ENCODE measurements at places on chromosomes 12 and 14.

DNA sequence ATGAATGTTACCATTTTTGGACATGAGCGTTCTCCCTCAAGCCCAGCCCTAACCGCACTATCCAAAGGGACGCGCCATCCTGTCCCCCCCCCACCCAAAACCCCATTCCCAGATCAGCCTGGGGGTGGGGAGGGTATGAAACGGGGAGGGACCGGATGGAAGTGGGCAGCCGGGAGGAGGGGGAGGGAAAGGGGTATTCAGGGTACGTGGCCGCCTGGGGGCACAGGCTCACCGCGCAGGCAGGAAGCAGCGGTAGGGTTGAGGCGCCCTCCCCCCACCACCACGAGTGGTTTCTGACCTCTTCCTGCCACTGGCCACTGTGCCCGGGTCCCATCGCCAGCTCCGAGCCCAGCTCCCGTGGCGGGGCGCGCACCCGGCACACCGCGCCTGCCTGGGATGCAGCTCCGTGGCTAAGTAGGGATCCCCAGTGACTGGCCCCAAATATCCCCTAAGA, 1.4 kb downstream of the ACTN1 start:
- H3K4me3 ChIP-seq: peak overlapping the region; percentile 85
- no peaks in the 10 kb centered on the region for H3K27me3 ChIP-seq
- peaks cover 30% of the 10 kb centered on the region for H3K36me3 ChIP-seq
- H3K4me1 ChIP-seq: peaks cover 18% of the 10 kb centered on the region
- peak overlapping the region; percentile 81 for H3K27ac ChIP-seq
- peak; percentile 26 for DNase-seq

DNA sequence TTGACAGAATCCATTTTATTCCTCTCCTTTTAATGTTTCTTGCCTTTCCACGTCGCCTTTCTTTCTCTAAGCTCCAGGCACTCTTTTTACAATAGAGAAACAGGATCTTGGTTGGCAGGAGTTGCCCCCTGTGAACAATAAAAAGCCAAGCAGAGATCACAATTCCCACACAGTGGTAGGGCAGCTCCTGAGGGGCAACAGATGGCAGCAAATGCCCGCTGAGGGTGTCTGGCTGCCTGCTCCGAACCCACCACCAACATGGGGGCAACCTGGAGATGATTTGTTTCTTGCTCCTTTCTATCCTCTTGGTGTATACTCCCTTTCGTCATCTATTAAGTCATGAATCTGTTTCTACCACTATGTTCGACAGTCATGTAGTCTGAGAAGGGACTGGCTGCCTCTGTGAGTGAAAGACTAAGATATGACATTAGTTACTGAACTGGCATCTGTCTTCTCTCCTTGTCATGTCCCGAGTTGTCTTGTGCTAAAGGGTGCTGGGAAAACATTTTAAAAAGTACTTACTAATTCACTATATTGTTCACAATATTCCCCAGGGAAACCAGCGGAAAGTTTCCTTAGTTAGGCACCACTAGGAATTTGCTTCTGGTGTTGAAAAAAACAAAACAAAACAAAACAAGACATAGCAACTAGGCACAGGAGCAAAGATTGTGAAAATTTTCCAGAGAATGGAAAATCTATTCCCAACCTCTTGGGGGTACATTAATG, 170.1 kb downstream of the STXBP6 start:
- no peak overlapping the region for H3K27ac ChIP-seq
- no peak for DNase-seq
- H3K27me3 ChIP-seq: no peaks in the 10 kb centered on the region
- no peak overlapping the region for H3K4me3 ChIP-seq
- H3K36me3 ChIP-seq: no peaks in the 10 kb centered on the region

- H3K4me1 ChIP-seq: peaks cover 22% of the 10 kb centered on the region
- no peak overlapping the region for H3K4me3 ChIP-seq
- H3K27ac ChIP-seq: no peak overlapping the region
- DNase-seq: no peak
- H3K27me3 ChIP-seq: no peaks in the 10 kb centered on the region
- H3K36me3 ChIP-seq: 0 out of 3 replicates have a peak, but pooled peaks cover 2% of the 10 kb centered on the region
These were observed 4.3 kb downstream of the DIP2B start for GRCh38 chr12:50508970-50509663.

- no peak for DNase-seq
- H3K27ac ChIP-seq: no peak overlapping the region
- H3K4me3 ChIP-seq: no peak overlapping the region
- H3K27me3 ChIP-seq: no peaks in the 10 kb centered on the region
- H3K36me3 ChIP-seq: no peaks in the 10 kb centered on the region
These were observed 161.2 kb downstream of the RERGL start for GRCh38 chr12:17928708-17929366.

DNA sequence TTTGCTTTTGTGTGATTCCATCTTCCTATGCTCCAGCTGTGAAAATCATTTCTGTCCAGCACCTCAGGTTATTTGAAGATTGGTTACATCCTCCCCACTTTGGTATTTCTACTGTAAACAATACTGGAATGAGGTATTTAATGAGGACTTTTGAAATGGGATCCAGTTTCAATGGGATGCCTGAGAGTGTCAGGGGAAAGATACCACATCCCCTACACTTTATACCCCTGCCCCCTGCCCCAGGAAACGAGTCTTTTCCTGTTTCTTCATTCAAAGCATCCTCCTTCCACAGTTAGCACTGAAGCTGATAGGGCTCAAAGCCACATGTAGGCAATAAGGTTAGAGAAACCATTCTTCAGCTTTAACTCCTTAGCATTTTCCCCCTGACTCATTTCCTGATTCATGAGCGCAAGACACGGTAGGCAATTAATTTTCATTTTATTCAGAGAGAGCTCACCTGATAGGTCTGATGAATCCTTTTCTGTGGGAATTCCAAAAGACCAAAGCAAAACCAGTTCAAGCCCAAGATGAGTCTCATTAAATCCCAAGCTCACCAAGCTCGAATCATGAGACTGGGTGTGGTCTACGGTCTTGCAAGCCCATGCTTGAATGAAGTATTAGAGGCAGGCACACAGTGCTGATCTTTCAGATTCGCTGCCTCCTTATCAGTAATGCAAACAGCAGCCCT, 143.6 kb upstream of the CRY1 start:
- no peak for DNase-seq
- H3K4me1 ChIP-seq: no peaks in the 10 kb centered on the region
- no peak overlapping the region for H3K27ac ChIP-seq
- peaks cover 15% of the 10 kb centered on the region for H3K27me3 ChIP-seq
- no peak overlapping the region for H3K4me3 ChIP-seq

- no peak for DNase-seq
- H3K4me1 ChIP-seq: no peaks in the 10 kb centered on the region
- H3K27me3 ChIP-seq: peaks cover 19% of the 10 kb centered on the region
- no peaks in the 10 kb centered on the region for H3K36me3 ChIP-seq
- H3K27ac ChIP-seq: no peak overlapping the region
These were observed 48.5 kb upstream of the TSPAN11 start for GRCh38 chr12:30878024-30878423.

GRCh38 chr14:71230897-71231296, 323.6 kb downstream of the PCNX1 start:
- DNase-seq: no peak
- no peak overlapping the region for H3K4me3 ChIP-seq
- H3K4me1 ChIP-seq: peaks cover 2% of the 10 kb centered on the region
- H3K27me3 ChIP-seq: no peaks in the 10 kb centered on the region
- no peaks in the 10 kb centered on the region for H3K36me3 ChIP-seq
